ENCODE measurements at places on chromosomes 7 and 10.

DNA sequence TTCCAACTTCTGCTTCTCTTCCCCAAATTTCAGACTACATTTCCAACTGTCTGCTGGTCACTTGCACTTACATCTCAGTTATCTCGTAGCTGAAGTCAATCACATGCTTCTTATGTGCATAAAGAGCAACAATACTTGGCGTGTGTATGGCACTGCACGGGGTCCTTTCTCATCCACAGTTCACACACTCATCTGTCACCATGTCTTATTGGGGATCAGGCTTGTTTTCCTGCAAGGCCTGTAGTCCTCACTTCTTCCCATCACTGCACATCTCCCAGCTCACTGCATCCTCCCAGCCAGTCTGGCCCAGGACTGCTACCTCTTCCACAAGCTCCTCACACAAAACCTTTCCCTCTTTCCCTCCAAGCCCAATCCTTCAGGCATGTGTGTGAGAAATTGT, 35.3 kb downstream of the NUDCD3 start:
- no peak for DNase-seq

GRCh38 chr10:104233817-104234216, 1.7 kb upstream of the CFAP43 start:
- no peak for DNase-seq

- DNase-seq = no peak
Measured at GRCh38 chr7:5393748-5394147, 29.9 kb downstream of the TNRC18 start.

DNA sequence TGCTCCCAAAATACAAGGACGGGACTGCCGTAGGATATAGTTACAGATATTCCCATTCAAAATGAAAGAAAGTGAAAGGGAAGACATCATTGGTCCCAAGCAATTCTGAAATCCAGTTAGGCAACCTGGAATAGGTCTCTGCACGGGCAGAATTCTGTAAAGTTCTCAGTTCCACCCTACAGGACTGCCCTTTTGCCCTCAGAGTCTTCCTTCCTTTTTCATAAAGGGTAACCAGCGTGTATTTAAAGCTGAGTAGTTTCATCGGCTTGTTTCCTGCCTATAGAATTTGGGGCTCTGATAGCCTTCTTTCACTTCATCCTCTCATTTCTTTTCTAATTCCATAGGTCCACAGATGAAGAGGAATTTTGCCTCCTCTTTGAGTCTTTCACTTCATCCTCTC, 20.0 kb downstream of the COPG2 start:
- no peak for DNase-seq

DNA sequence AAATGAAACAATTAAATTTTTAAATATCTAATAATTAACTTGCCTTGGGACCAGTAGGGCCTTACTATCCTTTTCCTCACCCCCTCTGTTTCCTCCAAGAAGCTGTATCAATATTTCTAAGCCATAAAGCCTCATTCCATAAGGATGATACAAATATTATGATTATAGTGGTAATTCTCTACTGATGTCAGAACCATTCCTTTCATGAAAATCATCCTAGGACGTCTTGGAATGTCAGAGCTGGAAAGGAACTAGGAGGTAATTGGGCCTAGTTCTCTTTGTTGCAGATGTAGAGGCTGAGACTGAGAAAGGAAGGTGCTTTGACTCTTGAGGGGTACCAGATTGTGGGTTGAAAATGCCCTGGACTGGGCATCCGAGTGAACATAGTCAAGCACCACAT, 766.7 kb upstream of the GHITM start:
- no peak for DNase-seq

DNA sequence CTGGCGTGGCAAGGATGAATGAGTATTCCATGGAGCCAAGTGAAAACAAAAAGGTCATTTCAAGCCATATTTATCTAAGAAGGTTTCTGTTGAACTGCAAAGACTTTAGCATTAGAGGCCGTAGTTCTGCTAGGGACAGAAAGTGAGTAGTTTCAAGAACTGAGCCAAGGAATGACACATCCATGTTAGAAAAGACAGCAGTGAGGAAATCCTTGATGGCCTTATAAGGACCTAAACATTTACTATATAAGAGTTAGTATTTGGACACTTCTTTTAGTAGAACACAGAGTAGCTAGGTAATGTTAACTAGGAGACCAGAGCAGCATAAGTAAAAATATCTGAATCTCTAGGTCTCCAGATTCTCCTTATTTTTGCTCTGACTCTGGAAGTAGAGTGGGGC, 329.8 kb upstream of the SEMA3D start:
- no peak for DNase-seq

DNA sequence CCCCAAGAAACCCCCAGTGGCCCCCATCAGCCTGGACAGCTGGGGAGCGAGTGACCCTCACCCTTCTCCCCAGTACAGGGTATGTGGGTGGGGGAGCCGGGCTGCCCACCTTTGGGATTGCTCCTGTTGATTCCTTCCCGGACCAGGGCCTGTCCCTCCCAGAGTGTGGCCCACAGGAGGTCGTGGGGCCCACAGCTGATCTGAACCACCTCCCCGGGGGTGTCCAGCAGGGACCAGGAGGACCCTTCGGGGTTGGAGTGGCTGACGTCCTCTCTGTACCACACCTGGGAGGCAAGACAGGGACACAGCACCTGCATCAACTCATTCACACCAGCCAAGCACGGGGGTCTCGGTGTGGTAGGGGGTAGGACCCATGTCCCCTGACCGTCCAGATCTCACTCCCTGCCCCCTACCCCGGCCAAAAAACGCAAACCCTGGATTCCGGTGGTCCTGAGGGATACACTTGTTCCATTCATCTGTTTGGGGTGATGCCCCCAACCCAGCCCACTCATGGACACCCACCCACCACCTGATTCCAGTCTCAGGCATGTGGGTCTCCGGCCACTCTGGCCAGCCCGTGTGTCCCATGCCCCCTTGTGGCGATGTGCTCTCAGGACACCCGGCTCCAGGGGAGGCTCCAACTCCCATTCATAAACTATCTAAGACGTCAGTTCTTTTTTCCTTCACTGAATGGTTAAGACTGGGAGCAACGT, 10.9 kb downstream of the TECPR1 start:
- DNase-seq = no peak

DNA sequence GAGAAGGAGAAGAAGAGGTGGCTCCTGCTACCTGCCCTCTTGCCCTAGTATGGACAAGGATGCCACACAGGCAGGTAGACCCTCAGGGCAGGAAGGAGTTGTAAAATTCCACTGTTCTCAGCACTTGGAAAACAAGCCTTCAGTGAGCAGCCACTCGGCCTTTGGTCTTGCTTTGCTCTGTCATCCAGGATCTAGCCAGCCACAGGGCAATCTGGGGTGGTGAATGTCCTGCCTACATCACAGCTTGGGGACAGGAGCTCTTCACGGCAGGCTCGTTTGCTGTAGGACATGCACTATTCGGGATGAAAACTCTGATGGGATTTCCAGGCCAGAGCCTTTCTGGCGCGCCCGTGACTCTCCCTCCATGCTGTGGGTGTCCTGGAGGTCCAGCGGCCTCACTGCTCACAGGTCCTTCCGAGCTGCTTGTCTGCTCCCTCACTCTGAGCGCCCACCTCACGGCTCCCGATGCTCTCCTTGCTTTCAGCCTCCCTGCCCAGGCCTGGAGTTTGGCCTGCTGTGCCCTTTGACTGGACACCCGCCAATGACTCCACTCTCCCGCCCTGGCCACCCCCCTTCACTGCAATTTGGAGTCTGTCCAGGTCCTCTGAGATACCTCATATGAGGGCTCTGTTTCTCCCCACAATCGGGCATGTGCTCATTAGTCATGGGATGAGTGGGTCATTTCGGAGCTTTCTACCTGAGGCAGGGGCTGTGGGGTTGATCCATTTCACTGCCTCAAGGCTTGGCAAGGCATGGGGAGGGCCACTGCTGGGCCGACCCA, 227.2 kb upstream of the GRB10 start:
- DNase-seq = no peak

- no peak for DNase-seq
Measured at GRCh38 chr10:110528224-110528996, 30.7 kb downstream of the DUSP5 start.

- DNase-seq = no peak
Measured at GRCh38 chr10:121240011-121240410, 358.2 kb downstream of the FGFR2 start.

GRCh38 chr7:27520815-27521790, 141.6 kb downstream of the HIBADH start:
- no peak for DNase-seq

DNA sequence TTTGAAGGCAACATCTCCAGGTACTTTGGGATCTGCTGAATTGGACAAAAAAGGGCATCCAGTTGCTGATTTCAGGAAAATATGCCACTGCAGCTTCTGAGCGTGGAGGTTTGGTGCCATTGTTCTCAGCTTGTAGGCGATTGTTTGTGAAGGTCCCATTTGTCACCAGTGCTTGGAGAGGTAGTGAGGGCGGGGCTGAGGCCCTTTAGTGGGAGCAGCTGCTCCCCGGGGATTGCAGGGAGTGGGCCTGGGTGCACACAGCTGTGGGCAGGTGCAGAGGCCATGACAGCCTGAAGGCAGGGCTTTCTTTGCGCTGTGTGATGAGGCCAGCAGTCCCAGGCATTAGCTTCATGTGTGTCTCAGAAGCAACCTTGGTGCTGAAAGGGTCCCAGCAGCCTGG, 3.9 kb downstream of the FAM20C start:
- DNase-seq = no peak

DNA sequence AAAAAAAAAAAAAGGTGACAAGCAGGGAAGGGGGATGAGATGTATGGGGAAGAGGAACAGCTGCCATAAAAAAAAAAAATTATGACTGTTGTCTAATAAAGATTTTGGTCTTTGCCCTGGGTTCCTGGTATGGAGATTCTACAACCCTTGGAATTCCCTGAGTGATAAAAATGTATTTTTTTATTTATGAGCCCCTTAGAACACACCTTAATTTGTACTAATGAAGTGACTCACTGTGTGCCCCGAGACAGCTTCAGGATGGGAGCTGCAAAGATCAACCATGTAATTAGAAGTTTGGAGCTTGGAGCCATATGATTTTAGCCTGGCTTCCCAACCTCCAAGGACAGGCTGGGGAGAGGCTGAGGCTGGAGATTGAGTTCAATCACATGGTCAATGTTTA, 69.7 kb downstream of the NHLRC2 start:
- no peak for DNase-seq

DNA sequence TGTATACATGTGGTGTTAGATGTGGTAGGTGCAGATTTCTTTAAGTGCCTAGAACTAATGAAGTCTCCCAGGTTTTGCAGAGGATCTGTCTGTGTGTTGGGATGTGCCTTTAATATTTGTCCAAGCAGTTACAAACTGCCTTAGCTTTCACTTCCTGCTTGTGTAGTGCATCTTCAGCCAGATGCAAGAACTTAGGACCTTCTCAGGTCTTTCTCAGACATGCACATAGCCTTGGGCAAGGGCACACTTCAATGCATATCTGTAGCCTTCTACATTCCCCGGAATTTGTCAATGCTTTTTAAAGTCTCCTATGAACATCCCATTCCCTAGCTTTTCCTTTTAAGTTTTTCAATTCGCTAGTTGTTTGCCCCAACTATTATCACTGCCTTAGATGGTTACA, 47.2 kb upstream of the SLC39A12 start:
- no peak for DNase-seq

- DNase-seq = no peak
Measured at GRCh38 chr7:40306025-40306424, 171.2 kb downstream of the SUGCT start.

GRCh38 chr10:59876695-59877094, 29.7 kb downstream of the CCDC6 start:
- no peak for DNase-seq

DNA sequence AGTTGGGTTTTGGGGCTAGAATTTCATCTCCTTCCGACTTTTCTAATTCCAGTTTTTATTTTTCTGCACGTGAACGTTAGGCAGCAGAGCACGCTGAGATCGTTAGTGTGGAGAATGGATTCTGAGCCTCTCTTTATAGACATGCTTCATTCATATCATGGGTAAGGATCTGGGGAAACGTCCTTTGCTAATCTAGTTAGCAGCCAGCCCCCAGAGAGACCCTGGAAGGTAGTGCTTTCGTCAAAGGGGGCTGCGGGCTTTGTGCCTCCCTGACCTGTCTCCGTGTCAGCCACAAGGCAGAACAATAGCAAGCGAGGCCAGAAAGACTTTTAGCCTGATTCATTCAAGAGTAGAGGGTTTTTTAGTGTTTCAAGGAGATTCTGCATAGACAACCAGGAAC, 196.3 kb upstream of the KLF6 start:
- DNase-seq = no peak

- DNase-seq = peak; percentile 90
Measured at GRCh38 chr10:71383972-71384687, 12.6 kb upstream of the CDH23 start.

GRCh38 chr7:79495544-79496272, 42.2 kb upstream of the MAGI2 start:
- no peak for DNase-seq

DNA sequence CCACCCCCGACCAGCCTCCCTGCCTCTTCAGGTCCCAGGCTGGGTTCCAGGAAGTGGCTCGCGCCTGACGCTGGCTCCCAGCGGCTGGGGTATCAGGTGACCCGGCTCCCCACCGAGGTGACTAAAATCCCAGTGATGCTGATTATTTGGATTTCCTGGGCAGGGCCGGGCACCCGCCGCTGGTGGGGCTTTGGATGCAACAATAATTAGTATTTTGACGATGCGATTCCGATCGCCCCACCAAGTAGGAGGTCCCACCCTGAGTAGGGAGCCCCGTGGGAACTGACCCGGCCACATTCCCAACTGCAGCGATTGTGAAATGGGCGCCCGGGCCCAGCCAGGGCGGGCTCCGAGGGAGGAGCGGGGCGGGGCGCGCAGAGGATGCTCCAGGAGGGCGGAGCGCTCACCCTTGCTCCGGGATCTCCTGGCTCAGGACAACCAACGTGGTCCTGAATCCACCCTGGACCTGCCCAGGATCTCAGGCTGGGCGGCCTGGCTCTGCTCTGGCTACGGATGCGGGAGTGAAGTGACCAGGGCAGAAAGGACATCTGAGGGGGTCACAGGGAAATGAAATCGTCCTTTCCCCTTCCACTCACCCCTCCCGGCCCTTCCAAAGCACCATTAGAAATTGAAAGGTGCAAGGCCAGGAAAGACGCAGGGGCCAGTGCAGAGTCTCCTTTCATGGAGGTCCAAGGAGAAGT, 32.6 kb downstream of the DUSP5 start:
- DNase-seq = no peak

- DNase-seq = peak; percentile 67
Measured at GRCh38 chr10:128047991-128048818, 78.0 kb downstream of the MKI67 start.

DNA sequence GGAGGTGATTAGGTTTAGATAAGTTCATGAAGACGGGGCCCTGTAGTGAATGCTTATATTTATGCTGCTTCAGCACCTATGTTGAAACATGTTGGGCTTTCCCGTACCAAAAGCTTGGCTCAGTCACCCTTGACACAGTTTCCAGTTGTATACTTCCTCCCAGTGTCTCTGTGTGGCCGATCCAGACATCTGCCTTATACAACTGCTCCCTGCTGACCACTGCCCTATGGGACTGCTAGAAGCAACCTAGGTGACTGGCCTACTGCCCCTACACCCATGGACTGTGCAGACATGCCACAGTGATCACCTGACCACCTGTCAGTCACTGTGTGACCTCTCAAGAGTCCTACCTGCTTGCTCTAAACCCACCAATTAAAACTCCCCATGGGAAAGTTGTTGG, 22.6 kb upstream of the TSPAN13 start:
- DNase-seq = no peak
